ENCODE measurements at places on chromosomes 6 and 20. TPM values are rescaled to one million over a fixed set of nuclear protein-coding genes. Genes with fewer than 3 reads are reported as not detected.

DNA sequence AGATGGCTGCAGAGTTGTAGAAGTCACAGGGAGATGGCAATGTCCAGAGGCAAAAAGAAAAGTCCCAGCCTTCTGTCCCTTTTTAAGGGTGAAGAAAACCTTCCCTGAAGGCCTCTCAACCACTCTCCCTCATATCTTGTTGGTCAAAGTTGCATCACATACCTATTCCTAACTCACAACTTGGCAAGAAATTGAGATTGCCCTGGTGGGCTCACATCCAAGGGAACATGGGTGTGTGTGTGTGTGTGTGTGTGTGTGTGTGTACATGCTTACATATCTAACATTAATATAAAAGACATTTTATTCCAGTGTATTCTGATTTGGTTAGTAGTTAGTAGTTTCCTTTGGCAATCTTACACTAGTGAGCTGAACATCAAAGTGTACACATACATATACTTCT lies 144.3 kb upstream of the SALL4 start:
- DNase-seq: no peak

DNA sequence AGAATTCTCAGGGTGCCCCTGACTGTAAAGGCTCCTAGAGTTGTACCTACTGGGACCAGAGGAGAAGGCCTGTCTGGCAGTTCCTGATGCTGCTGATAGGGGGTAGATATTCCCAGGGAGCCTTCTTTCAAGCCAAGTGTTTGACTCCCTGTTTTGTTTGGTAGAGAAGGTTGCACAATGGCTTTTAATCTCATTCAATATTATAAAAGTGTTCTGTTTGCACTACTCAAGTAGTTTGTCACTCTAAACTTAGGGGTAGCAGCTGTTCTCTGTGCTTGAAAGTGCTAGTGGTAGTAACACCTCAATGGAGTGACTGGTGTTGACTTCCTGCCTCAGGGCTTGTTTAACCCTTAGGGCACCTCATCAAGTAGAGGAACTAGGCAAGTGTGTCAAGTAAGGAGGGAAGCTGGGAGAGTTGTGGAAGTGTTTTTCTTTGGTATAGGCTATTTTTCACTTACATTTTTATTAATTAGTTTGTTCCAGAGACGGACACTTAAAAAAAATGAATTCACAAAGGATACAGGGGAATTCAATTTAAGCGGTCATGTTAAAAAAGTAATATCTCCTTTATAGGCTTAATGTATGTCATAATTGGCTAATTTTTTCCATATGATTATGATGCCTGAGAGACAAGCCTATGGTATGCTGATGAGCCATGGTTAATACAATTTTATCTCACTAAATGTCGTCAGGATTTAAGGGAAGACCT lies 38.1 kb downstream of the BICRAL start:
- DNase-seq: no peak

CMTR1 gene
- 37.8 TPM for total RNA-seq

KIAA0408 gene
- total RNA-seq: not detected

DNA sequence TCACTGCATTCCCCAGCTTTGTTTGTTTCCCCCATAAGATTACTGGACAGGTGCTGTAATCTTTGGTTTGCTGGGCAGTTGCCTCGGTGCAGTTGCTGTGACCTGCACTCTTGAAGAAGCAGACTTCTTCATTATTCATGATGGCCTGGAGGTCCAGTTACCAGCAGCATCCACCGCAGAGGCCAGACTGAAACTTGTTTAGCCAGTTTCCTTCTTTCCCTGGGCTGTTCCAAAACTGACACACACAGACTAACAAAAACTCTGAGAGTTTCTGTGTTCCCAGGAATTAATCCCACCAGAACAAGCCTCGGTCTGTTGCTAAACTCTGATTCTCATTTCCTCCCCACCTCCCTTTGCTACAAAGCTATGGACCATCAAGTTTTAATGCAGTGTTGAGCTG lies 144.1 kb downstream of the QRSL1 start:
- peak; percentile 67 for DNase-seq

GRCh38 chr6:158839796-158840195 lies 20.6 kb upstream of the EZR start:
- DNase-seq: no peak

BANF2 gene
- total RNA-seq: not detected

GRCh38 chr20:36881888-36882287 lies 6.0 kb downstream of the TLDC2 start:
- no peak for DNase-seq

DNAH8 gene
- total RNA-seq: under 0.01 TPM

DNA sequence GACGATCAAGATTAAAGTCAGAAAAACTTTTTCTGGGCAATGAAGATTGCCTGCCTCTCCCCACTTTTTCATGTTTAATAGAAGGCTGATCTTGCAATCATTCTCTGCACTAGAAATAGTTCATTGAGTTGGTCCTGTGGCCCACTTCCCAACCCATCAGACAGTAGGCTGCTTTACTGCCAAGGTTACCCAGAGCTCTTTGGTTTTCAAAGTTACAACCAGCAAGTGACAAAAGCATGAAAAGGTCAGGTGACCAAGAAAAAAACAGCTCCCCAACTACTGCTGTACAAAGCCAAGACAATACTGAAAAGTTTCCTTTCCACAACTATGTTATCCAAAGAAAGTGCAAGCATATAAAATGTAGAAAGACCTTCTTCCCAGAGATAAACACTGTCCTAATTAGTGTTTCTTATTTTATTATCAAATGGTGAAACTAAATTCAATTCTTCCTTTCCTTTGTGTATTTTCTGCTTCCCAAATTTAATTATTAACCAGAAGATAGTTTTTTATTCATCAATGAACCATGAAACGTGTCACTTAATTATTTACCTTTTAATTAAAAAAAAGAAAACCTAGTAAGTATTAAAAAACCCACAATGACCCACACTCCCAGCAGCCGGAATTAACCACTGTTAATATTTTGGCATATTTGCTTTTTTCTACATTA lies 16.6 kb downstream of the DNAAF9 start:
- no peak for DNase-seq

- no peak for DNase-seq
Observed at GRCh38 chr6:146813554-146813953, 214.8 kb downstream of the ADGB start.

DNA sequence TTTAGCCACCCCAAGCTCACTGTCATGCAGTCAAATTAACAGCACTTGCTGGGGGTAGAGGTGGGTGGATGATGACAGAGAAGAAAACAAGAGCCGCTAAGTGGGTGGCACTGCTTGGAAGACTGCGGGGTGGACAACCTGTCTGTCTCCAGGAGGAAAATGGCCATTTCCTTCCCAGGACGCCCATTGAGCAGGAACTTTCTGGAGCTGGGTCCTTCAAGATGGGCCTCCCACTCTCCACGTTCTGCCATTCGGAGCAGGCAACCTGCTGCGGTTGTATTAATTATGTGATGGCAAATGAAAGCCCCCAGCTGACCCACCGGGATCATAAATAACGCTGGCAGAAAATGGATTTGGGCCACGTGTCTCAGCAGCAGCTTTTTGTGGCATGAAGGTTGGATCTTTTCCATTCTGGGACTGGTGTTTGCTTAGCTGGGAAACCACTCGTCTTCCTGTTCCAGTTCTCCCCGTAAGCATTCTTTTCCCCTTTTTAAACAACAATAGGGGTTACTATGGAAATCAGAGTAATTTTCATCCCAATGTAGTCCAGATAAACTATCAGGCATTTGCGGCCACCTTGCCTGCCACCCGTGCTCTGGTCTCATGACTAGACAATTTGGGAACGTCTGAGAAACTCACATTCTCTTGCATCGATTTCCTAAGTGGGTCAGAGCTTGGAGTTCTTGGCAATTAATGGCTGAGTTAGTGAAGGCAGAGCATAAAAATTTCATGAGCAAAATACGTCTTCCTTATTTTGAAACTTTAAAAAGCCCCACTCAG lies 215.5 kb downstream of the ANKRD60 start:
- DNase-seq: no peak

PTGIS gene
- total RNA-seq: not detected

DNA sequence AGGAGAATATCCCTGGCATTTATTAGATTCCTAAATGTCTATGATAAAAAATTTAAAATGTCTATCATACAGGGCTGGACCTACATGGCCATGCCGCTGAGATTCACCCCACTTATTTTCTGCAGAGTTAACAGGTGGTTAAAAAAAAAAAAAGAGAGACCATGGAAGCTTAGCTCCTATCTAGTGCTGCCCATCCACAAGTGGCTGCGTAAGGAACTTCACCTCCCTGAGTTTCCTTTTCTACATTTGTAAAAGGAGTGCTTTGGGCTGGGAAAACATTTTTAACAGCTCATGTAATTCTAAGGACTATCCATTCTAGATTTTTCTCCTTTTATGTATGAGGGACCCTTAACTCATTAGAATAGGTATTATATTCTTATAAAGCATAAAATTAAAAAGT lies 534.1 kb downstream of the MMUT start:
- no peak for DNase-seq

RAET1E gene
- total RNA-seq: 1.5 TPM

DNA sequence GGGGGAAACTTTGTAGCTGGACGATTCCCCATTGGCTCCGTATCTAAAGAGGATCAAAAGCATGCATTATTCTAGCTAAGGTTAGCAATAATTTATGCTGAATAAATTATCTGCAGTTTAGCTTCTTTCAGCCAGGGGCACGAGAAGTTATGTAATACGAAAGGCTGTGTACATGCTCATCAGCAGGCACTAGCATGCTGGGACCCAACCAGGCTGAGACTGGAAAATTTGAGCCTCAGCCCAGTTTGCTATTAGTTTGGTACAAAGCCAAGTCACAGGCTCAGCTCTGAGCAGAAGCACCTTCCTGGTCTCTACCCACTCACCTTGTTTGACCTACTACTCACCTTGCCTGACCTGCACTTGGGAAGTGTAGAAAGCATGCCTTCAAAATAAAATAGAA lies 328.1 kb upstream of the ARID1B start:
- DNase-seq: peak; percentile 34

DNA sequence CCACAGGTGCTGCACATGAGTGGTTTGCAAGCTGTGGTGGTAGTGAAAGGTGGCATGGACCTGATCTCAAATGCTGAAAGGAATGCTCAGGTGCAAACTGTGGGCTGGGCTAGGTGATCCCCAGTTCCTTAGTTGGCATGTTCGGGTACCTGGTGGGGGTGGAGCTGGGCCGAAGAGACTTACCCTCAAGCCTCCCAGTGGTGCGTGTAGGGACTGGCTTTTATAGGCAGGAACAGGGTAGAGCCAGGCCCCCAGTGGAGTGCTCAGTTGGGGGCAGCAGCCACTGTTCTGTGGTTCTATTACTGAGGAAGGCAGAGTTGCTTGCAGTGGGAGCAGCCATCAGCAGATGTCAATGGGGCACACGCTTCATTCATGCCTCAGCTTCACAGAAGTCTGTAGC lies 399.8 kb downstream of the HTR1B start:
- no peak for DNase-seq

- no peak for DNase-seq
Observed at GRCh38 chr20:37877832-37878772, 24.8 kb upstream of the VSTM2L start.

MANEA gene
- total RNA-seq: 17.5 TPM

MTRF1L gene
- total RNA-seq: 15.0 TPM

DNA sequence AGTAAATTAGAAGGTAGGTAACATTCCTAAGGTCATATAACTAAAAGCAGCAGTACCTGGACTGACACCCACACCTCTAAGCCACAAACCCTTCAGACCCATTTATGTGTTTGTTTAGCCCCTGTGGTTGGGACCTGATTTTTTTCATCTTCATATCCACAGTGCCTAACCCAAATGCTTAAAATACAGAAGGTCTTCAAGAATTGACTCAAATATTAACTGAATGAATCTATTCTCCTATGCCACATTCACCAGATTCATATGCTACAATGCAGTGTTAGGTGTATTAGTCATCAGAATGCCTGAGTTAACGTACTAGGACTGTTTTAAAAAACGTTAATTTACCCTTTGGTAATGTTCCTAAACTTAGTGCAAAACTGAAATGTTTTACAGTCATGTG lies 124.8 kb downstream of the AHI1 start:
- no peak for DNase-seq

DNA sequence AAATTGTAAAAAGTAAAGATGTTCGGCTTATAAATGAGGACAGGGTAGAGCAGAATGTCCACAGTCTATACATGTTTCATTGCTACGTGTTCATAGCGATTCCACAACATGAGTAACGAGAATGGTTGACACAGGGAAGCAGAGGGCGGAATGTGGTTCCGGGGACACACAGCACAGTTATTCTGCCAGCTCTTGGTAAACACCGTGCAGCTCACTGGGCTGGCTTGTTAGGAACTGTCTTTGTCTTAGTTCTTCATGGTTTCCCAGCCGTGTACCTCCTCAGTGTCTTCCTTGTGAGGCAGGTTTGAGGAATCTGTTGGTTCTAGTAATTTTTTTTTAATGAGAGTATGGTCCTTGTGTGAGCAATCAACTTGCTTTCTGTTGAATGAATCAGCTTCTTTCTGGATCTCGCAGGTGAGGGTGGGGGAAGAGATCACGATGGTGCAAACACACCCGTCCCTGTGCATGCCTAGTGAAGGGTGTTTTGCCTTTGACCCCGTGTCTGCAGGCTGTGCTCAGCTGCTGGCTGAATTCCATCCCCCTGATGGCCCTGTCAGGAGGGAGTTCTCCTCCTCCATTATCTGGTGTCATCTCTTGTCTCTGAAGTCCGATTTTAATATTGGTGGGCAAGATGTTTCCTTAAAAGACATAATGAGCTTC lies 168.2 kb downstream of the SMOC2 start:
- peak; percentile 91 for DNase-seq

- DNase-seq: no peak
Observed at GRCh38 chr20:10789386-10789785, 115.6 kb upstream of the JAG1 start.

DNA sequence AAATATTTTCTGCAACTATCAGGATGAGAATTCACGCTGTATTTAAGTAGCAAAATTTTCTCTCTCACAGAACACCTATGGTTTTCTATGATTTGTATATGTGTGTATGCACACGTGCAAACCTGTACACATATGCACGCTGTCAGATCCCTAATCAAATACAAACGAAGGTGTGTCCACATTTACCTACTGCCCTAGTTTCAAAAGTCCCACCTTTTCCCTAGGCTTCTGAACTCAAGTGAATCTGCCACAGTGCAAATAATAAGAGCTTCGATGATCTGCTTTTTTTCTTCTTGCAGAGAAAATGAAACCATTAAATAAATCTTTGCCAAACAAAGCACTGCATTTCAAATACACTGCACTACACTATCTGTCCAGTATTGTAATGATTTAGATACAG lies 6.5 kb downstream of the HIVEP2 start:
- no peak for DNase-seq

GRCh38 chr20:63071541-63072181 lies 64.9 kb upstream of the BHLHE23 start:
- DNase-seq: peak; percentile 62

DNA sequence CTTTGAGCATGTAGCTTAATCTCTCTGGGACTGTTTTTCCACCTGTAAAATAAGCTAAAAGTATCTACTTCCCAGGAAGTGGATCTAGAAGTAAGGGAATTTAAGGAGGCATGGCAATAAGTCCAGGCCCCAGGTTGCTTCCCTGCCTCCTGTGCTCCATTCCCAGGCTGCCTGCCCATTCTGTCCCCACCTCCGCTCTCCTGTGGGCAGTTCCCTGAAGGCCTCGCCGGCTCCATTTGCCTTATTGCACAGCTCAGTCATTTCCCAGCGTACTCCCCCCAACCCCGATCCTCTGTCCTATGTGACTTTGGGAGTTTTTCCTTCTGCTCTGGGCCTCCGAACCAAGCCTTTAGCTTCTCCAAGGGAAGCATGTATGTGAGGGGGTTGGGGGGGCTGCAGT lies 4.6 kb downstream of the SLC29A1 start:
- DNase-seq: no peak

Data from foreskin keratinocyte (primary cell).